ENCODE measurements at places on chromosomes 6 and 20.

- DNase-seq, result peak; percentile 73
Measured at GRCh38 chr6:88165844-88166492, at the start of gene CNR1. CNR1 (minus strand) TSS chr6:88166347; CDS start chr6:88145274, 21,073 bp downstream.

DNA sequence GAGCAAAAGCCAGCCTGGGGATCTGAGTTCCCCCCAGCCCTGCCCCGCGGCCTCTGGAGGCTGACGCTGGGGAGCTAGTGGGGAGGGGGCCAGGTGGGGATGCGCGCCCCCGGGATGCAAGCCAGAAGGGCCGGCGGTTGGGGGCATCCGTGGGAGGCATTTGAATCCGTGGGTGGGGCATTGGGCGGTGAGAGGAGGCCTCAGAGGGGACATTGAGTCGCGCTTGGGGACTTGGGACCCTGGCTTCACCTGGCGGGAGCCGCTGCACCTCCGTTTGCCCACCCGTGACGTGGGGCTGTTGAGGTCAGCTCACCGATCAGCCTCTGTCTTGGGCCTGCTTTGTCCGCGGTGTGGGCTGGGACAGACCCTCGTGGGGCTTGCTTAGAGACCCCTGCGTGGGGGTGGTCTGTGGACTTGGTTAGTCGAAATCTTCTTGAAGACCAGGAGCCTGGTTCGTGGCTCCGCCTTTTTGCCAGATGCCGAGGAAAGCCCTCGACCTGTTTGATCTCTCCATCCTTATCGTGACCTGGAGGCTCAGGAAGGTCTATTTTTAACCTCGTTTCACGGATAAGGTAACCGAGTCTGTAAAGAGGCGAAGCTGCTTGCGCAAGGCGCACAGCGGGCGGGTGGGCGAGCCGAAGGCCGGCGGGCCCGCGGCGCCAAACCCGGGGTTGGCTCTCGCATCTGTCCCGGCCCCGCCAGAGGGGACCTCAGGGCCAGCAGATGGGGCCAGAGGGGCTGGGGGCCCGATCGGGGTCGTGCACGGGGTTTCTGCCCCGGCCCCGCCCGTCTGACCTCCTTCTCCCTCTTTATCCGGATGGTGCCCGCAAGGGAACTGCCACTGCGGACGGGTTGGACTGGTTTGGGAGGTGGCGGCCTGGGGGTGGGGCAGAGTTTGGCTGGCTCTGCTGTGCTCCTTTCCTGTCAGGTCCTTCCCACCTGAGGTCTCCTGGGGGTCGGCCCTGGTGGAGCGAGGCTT lies 8.3 kb downstream of the FAM110A start:
- no peak for DNase-seq

GRCh38 chr20:18973529-18974173 lies 160.1 kb downstream of the SCP2D1 start:
- DNase-seq, result no peak

DNA sequence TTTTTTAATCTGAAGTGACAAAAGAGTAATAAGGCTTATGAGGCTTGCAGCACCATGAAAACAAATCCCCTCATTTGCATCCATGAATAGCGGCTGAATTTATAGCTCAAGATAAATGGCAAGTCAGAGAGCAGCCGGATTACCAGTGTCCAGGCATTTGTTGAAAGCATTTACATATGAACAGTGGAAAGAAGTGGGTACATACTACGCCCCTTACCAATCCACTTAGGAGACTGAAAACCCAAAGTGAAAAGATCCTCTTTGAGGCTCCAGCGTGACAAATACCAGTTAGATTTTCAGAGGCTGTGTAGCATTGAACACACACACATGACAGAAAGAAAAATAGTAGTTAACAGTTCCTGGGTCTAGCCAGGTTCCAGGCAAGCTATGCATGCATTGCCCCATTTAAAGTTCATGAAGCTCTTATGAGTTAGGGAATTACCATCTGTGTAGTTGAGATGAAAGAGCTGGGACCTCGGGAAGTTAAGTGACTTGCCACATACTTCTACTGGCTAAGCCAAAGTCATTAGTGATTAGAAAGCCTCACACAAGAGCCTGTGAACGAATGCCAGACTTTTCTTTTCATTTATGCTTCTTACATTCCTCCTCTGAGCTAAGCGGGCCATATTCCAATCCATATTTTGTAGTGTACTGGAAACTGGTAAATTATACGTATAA lies 28.3 kb upstream of the NHSL1 start:
- DNase-seq, result no peak

DNA sequence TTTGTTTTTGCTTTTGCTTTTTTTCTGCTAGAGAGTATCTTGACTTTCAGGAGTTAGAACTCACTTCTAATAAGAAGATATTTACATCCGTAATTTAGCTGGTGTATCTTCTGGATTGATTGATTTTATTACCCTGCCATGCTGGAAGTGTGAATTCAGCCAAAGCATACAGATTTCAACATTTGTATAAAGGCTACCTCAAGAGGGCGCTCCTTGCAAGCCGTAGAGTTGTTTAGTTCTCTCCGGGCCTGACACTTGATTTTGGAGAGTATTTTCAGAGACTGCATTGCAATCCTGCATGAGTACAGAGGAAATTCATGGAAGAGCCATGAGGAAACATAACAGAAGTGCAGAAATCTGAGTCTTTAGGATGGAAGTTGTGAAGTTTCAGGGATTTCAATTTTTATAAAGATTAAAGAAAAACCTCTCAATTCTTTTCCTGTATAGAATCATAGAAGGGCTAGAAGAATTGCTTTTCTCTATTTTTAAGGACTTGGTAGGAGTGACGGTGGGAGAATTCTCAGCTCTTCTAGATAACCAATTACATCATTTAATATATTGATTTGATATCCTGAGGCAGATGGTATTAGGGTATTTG lies 66.7 kb upstream of the TIAM2 start:
- DNase-seq, result peak; percentile 70

GRCh38 chr6:19279273-19279684 lies 557.9 kb upstream of the ID4 start:
- no peak for DNase-seq

GRCh38 chr20:44692932-44693480 lies 22.2 kb upstream of the CCN5 start:
- DNase-seq, result no peak

DNA sequence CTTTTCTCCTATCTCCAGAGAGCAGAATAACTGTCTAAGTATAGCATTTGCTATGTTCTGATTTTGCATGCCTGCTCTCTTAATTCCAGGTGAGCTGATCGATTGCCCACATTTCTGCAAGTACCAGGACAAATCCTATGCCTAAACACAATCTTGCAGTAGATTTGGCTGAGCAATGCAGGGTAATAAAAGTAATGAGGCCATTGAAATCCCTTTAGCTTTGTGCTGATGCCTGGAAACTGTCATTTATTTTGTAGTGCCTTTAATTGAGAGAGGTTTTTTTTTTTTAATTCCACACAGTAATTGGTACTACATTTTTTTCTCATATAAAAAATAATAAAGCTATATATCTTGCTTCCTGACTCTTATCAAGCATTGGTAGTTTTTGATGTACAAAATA lies 252.3 kb downstream of the NKAIN2 start:
- DNase-seq, result peak; percentile 48

- DNase-seq, result no peak
Measured at GRCh38 chr20:56178219-56178618, 70.3 kb upstream of the MC3R start.

DNA sequence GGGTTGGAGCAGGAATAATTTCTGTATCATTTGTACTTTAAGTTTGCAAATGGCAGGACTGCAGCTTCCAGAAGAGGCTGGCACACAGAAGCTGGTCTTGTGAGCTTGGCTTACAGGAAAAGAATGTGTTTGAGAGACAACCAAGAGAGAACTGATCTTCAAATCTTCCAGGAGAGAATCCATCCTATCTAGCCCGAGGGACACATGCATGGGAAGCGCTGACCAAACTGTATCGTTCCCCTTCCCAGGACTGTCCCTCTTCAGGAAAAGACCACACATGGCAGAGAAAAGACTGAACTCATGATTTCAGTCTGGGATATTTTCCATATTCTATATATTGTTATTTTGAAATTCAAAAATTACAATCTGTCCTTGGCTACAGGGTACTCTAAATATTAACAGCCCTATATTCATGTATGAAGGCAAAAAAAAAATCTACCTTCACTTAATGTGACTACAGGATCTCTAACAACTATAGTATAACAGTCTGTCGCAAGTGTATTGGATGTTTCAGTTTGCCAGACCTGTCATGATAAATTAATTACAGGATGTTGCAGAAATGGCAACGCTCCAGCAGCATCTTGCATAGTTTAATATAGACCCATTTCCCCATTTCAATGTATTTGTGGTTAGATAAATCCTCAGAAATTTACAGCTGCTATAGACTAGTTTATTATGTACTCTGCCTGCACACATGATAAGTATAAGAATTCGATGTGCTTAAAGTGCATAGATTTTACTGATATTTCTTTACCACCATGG lies 99.4 kb downstream of the MYB start:
- no peak for DNase-seq

DNA sequence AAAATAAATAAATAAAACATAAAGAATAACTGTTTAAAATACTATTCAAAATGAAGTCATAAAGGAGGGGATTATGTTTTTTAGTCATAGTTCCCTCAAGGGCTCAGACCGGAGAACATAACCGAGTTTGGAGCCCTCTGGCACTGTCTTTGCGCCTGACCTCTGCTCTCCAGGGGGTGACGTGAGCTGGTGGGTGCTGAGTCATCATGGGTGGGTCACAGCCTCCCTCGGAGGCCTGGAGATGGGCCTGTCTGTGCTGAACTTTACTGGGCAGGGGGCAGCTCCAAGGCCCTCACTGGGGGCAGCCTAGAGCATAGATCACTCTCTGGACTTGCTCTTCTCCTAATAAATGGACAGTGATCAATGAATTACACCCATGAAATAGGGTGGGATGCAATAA lies 3.1 kb upstream of the MAVS start:
- no peak for DNase-seq

DNA sequence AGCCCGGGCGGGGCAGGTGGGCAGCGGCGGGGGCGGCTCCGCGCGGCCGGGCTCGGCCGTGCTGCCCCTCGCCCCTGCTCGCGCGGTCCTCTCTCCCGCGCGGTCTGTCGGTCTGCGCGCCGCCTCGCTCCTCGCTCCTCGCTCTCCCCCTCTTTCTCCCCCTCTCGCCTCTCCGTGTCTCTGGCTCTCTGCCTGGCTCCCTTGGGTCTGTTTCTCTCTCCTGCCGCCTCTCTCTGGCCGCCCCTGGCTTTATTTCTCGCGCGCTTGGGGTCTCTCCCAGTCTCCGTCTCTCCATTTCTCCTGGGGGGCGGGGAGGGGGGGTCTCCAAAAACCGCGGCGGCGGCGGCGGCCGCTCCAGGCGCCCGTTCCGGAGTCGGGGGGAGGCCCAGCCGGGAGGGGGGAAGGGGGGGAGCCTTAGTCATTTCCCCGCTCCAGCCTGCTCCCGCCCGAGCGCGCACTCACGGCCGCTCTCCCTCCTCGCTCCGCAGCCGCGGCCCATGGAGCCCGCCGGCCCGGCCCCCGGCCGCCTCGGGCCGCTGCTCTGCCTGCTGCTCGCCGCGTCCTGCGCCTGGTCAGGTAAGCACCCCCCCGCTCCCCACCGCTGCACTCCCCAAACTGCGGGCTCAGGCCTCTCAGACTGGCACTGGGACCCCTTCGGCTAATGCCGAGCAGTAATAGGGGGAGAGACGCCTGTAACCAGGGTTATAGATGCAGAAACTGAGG lies at the start of gene SIRPA:
TSS of gene SIRPA (plus strand) at position 457 of the 723 bp plus-strand sequence. CDS start at position 498, 41 bp downstream.
- DNase-seq, result peak; percentile 47

DNA sequence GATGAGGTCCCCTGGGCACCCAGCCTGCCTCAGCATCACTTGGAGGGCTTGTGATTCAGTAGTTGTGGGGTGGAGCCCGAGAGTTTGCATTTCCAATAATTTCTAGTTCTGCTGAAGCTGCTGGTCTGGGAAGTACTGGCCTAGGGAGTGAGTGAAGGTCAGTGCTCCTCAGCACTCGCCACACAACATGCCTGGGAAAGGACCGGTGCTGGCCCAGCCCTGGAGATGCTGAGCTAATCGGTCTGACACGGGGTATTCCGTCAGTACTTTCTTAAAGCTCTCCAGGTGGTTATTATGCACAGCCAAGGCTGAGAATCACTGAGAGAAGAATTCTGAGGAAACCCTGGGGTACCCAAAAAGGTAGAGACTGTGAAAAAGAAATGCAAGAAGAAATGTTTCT lies 228.2 kb downstream of the TMEM242 start:
- no peak for DNase-seq

- DNase-seq, result no peak
Measured at GRCh38 chr20:32845786-32846185, 12.9 kb upstream of the EFCAB8 start.

Measured in NCI-H345 (cell line).